ENCODE measurements at places on chromosomes 2 and 18.

- DNase-seq: no peak
These were observed 46.9 kb downstream of the NGEF start for GRCh38 chr2:232966122-232966521.

DNA sequence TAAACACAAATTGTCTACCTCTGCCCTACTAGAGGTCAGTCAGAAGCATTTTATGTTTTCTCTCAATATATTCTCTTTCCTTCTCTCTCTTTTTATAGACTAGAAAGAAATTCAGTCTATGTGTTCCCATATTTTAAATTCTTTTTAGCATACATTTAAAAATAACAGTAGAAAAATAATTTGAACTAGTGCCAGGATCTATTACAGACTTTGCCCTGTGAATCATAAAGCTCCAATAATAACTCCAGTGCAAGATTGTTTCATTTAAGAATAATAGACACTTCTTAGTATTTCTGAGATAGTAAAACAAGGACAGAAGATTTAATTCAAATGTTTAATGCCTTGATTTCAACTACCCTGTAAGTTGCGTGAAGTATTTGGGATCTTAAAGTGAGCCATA, 60.1 kb downstream of the ITGB6 start:
- no peak for DNase-seq

DNA sequence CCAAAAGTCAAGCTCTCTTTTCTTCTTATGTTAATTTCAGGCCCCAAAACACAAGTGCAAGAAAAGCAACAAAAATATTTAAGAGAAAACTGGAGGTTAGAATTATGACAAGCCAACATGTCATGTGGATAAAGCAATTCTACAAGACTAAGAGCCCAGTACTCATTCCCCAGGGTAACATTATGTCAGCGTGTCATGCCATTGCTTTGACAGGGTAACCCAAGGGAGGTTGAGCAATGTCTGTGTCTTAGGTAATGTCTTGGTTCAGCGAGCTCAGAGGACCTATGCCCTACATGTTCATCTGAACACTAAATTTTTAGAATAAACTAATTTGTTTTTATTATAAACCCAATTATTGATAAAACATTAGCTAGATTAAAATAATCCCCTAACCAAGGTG, 173.2 kb upstream of the ZNF804A start:
- DNase-seq: no peak

- no peak for DNase-seq
These were observed 48.2 kb upstream of the B3GNT2 start for GRCh38 chr2:62147610-62148301.

GRCh38 chr2:66478731-66479316, 43.9 kb downstream of the MEIS1 start:
- DNase-seq: no peak

GRCh38 chr2:227383686-227384085, 4.1 kb downstream of the SCYGR1 start:
- no peak for DNase-seq

GRCh38 chr2:31216734-31217133, 581 bp downstream of the CAPN14 start:
- no peak for DNase-seq

- no peak for DNase-seq
These were observed 282.7 kb upstream of the STON1 start for GRCh38 chr2:48247206-48247605.

GRCh38 chr2:164599954-164600589, 21.2 kb downstream of the GRB14 start:
- no peak for DNase-seq

GRCh38 chr2:171432969-171433762, 624 bp downstream of the METTL8 start:
- no peak for DNase-seq

DNA sequence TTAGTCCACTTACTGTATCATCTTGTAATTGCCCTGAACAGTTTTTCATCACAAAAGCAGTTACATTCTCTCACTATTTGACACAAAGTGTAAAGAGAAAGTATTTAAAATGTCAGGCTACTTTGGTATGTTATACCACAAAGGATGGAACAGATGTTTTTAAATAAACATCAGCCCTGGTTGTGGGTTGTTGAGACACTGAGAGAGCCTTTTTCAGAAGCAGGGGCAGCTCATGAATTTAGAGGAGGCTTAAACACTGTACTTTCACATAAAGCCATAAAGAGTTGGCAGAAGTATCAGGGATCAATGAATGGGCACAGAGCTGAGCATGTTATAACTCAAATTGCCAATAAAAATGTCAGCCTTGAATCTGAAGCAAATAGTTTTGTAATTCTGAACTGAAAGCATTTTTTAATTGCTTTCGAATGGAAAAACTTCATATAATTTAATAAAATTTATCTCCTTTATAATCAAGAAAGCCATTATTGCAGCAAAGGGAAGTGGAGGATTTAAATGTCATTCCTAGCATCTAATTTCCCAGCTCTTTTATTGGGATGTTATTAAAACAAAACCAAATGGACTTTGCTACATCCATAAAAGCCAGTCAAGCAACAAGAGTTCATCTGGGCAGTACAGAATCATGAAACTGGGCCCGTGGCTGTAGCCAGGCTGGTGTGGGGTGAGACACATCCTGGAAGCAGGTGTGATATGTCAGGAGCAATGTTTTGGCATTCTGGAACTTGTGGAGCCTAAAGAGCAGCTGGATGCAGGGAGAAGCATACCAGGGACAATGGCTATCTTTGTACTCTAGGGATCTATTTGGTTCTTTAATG, 95.1 kb upstream of the NT5C1B start:
- no peak for DNase-seq

GRCh38 chr2:17148407-17149145, 369.7 kb downstream of the RAD51AP2 start:
- DNase-seq: no peak

DNA sequence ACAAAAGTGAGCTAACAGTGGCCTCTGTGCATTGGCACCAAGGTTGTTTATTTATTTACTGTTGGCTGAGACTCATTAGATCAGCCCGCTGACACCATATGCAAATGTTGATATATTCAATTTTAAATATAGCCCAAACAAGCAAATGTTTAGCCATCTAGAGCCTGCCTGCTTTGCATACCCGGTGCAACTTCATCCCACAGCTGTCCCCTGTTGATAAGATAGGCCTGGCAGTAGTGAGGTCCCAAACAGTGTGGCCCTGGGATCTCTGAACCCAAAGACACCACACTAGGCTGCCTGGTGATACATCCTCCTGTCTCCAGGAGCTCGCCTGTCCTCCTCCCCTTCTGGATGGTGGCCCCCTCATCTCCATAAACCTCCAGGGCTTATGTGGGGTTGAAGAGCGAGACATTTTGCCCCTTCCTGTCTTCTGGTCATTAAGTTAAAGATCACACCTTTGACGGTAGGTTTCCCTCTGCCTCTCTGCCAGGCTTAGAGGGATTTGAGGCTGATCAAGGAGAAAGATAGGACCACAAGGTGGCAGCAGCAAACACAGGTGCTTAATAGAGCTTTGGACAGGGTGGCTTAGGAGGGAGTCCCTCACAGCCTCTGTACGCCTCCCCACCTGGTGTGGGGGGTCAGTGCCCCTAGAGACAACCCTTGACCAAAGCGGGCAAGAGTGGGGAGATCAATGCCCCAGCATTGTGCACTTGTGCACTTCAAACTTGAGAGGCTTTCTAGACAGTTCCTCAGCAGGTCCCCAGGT, 23.7 kb upstream of the MYO5B start:
- DNase-seq: peak; percentile 37

GRCh38 chr18:28168725-28169124, 8.2 kb downstream of the CDH2 start:
- DNase-seq: no peak

GRCh38 chr2:223082706-223083105, 30.7 kb downstream of the KCNE4 start:
- no peak for DNase-seq

DNA sequence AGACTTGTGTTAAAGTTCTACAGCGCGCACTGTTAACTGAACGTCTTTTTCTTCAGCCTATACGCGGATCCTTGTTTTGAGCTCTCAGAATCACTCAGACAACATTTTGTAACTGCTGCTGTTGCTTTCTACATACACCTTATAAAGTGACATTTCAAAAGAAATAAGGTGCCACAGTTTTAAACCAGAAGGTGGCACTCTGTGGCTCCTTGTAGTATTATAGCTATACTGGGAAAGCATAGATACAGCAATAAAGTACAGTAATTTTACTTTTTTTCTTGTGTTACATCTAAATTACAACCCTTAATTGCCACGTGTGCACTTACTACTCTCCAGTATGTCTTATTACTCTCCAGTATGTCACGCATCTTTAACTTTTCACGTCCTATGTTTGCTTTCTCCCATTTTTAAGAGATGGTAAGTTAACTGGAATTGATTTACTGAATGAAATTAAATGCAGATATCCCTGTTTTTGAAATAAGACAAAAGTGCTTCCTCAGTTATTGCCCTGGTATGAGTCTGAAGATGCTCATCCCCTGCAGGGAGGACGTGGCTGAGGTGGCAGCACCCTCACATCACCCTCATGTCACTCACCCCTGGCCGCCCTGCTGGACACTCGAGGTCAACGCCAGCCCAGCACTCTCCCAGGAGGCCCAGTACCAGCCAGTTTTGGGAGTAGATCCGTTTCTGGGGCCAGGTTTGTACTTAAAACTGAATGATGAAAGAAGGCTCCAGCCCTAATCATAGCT, 37.8 kb downstream of the GORASP2 start:
- no peak for DNase-seq

GRCh38 chr2:190254063-190254850, 65.4 kb downstream of the HIBCH start:
- DNase-seq: no peak

- DNase-seq: no peak
These were observed 45.1 kb upstream of the LRP1B start for GRCh38 chr2:142175813-142176338.

DNA sequence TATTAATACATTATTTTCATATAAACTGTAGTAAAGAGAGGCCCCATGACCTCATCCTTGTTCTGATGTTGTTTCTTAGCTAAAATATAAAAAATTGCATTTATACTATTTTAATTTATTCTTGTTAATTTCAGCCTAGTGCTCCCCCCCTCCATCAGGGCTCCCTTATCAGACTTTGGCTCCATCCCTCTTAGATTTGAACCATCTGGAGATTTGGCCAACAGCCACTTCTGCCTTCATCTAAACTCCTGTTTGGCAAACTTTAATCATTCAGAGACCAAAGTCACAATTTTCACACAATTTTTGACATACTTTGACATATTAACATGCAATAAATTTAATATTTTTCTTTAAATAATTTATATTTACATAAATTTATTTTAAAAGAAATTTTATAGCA, 569.3 kb downstream of the TDRD15 start:
- no peak for DNase-seq

DNA sequence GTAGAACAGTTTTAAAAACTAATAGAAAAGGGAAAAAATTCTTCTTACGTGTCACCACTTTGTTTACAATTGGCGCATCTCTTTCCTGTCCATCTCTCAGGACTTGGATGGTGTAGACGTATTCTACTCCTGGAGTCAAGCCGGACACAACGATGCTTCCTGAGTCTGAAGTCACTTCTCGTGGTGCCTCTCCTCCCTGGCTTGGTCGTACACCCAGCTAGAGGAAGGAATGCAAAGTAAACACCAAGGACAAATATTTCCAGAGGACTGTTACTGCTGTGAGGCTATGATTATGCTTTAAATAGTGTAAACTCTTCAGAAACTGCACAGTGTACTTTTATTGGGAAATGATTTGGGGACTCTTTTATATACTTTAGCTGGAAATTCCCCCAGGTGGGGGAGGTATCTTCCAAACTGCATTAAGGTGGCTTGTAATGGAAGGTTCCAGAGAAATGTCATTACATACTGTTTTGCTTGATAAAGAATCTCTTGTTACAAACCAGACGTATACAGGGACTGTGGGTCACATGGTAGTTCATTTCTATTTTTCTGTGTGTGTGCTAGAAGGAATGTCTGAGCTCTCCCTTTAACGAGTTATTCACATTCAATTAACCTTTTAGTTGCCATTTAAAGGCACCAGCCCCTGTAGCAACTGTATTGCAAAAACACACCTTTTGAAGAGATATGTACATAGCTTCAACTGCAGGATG, 38.1 kb downstream of the FN1 start:
- DNase-seq: no peak

- DNase-seq: no peak
These were observed 726.4 kb upstream of the CDH2 start for GRCh38 chr18:28903306-28903705.

DNA sequence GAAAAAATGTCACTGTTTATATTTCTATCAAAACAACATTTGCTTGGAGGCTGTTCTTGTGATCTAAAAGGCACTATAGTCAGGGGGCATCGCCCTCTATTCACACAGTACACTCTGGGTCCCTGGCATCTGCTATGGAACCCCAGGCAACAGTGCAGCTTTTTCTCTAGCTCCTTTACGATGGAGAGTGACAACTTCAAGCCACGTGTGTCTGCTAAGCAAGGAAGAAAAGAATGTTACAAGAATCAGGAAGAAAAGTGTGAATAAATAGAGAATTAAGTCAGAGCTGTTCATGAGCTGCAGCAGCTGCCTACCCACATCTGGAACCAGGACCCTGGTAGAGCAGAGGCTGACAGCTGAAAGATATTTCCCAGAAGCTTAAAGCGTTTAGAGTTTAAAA, 11.2 kb downstream of the RND3 start:
- DNase-seq: no peak

GRCh38 chr18:28147674-28148171, 29.2 kb downstream of the CDH2 start:
- no peak for DNase-seq

DNA sequence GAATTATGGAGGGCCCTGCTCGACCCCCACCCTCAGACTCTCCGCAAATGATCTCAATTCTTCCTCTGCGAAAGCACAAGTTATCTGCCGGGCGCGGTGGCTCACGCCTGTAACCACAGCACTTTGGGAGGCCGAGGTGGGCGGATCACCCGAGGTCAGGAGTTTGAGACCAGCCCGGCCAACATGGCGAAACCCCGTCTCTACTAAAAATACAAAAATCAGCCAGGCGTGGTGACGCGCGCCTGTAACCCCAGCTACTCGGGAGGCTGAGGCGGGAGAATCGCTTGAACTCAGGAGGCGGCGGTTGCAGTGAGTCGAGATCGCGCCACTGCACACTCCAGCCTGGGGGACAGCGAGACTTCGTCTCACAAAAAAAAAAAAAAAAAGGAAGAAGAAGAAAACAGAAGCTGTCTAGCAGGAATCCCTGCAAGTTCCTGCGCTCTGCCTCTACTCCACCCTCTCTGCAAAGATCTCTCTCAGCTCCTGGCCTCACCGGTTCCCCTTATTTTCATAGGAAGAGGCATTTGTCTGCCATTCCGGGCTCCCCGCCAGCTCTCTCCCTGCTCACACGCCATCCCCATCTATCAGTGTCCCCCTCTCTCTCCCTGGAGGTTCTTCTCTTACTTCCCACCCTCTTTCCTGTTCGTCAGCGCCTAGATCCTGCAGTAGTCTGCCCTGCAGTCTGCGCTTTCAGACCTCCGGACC, 13.5 kb upstream of the COLEC12 start:
- DNase-seq: no peak

DNA sequence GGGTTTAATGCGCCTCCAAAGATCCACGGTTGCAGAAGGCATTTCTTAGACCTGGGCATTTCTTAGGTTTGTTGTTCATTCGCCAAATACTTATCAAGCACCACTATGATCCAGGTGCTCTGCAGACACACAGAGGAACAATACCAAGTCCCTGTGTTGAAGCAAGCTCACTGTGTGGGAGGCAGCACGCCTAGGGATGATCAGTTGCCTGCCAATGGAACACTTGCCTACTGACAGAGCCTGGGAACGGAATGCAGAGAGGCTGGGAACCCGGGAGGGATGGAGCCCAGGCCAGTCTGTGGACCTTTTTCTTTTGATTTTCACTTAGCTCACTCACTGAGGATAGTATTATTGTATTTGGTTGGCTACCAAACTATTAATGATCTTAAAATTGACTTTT, 1.9 kb upstream of the GRP start:
- no peak for DNase-seq

- no peak for DNase-seq
These were observed 61.5 kb upstream of the PPM1B start for GRCh38 chr2:44107086-44107740.

Measured in GM19239 (cell line).